ENCODE measurements at places on chromosomes 7 and 10.

DNA sequence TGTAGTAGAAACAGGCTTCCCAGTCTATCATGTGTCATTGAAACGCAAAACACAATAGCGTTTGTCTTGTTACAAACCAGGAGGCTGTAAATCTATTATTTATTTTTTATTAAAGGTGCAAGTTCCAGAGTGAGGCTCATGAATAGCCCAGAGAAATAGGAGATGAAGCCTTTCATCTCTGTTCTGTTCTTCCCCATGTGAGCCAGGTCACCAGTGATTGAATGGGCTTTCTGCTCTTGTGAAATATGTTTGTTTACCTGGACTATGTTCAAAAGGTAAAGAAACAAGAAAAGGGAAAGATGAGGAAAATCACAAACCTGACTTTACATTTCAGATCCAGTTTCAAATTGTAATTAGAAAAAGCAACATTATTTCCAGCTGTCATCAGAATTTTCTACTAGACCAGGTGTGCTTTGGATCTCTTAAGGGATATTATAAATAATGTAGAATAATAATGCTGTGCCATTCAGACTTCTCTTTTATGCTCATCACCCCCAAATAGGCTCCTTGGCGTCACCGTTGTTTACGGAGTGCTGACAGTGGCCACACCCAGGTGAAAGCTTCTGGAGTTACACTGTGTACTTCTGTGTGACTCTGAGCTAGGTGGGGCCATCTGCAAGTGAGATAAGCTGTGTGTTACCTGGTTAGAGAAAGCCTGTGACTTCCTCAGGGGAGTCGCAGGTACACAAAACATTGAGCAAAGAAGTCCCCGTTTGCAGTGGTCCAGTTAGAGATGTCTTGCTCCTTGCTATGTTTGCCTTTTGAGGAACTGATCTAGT lies 274.9 kb downstream of the SDK1 start:
- DNase-seq, result no peak

GRCh38 chr7:129210256-129210988 lies 14.4 kb upstream of the AHCYL2 start:
- DNase-seq, result no peak

DNA sequence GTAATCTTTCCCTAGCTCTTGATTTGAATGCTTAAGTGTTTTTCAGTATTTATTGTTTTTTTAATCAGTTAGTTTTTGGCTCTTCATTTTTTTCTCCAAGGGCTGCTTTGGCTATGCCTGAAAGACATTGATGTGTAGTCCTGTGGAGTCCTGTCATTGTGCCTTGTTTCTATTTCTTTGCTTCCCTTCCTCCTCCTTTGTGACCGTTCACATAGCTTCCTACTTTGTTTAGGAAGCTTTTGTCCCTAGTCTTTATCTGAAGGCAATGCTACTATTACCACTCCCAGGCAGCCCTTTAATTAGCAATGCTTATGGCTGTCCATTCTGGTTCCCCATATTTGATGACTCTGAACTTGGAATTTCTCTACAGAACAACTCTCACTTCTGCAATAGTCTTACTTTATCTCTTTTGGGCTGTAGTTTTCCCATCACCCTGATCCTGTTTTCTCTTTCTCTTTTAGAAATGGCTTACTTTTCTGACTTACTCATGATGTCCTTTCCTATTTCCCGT lies 39.9 kb downstream of the ADCYAP1R1 start:
- DNase-seq, result no peak

DNA sequence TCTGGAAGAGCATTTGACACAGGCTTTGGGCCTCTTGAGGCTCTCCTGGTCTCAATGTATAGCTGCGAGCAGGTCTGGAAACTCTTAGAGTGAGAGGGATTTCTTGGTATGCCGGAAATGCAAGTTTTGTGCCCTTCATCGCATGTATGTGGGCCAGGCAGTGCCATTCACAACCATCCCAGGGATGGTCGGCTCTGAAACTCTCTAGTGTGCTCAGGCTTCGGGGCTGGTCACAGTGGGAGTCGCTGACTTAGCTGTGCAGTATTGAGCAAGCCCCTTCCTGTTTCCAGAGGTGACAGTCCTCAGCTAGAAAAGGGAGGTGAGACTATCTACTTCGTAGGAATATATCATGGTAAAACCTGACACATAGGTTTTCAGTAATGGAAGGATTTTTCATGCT lies 2.0 kb upstream of the AOAH start:
- DNase-seq, result no peak

DNA sequence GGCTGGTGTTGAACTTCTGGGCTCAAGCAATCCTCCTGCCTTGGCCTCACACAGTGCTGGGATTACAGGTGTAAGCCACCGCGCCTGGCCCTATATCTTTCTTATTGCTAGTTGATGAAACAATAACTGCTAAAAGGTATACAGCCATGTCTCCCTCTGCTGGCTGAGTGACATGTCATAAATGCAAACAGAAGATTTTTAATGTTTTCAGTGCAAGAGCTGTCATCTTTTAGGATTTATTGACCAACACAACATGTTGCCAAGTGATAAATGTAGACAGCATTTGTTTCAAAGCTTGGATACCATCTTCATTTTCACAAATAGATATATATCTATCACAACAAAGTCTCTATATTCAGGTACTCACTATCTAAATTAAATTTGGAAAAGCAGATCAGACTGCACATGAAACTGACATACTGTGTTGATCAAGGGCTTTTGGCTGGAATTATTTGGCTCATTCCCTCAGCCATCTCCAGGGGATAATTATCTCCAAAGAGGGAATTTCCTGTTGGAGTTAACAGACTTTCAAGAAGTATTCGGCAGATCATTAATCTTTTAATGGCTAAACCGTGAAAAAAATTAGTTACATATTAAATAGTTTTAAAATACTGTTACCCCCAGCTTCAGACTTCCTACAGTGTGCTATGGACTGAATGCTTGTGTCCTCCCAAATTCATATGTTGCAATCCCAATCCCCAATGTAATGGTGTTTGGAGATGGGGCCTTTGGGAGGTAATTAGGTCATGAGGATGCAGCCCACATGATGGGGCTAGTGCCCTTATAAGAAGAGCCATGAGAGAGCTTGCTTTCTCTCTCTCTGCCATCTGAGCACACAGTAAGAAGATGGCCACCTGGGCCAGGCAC lies 41.3 kb upstream of the SRPK2 start:
- no peak for DNase-seq
